ENCODE measurements at places on chromosomes 12 and 14. TPM values are rescaled to one million over a fixed set of nuclear protein-coding genes. Genes with fewer than 3 reads are reported as not detected.

GRCh38 chr14:63045612-63046320 is 508 bp upstream of the KCNH5 start:
- peak; percentile 39 for DNase-seq

- DNase-seq = no peak
Observed at GRCh38 chr14:32102152-32102787, 25.2 kb downstream of the ARHGAP5 start.

- peak; percentile 37 for DNase-seq
Observed at GRCh38 chr12:106138357-106138632, 459 bp downstream of the NUAK1 start.

GRCh38 chr12:122190842-122191668 is 8.1 kb downstream of the LRRC43 start:
- peak; percentile 58 for DNase-seq

GRCh38 chr12:27207615-27208413 is 36.3 kb upstream of the STK38L start:
- DNase-seq = no peak

DNA sequence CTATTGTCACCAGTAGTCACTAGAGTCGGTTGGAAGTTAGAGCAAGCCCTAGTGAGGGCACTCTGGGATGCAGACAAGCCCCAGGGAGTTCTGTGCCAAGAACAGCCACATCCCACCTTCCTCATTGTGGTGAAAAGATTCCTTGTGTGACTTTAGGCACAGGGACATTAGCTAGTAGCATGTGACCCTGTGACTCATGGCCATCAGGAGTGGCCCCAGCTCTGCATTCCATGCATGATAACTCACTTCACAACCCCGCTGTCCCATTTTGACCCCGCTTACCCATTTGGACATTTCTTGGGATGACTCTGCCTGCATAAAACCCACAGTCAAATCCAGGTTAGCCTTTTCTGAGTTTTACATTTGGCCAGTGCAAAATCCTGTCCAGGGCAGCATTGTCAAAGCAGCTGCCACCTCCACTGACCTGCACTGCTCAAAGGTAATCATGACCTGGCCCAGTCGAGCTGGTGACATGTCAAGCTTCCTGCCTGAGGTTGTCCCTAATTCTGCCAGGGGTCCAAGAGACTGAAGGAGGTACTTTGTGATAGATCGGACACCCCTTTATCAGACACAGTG is 430.5 kb downstream of the DPF3 start:
- DNase-seq = no peak

- DNase-seq = no peak
Observed at GRCh38 chr12:54040148-54040494, 7.3 kb downstream of the HOXC5 start.

- no peak for DNase-seq
Observed at GRCh38 chr12:128991716-128992115, 138.4 kb downstream of the GLT1D1 start.

DNA sequence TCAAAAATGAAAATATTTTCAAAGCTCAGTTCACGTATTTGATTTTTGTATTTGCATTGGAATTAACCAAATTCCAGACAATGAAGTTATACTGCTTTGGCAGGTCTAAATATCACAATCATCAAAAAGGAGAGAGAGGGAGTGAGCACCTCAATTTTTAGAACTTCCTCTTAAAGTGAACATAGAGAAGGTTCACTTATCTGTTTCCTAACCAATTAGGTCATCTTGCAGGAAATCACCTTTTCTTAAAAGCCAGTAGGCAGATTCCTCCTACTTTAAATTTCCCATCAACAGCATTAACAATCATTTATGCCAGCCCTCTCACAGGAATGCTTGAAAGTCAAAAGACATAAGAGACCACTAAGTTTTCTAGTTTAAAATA is 388.7 kb downstream of the ZFP36L1 start:
- DNase-seq = no peak

GRCh38 chr12:30996255-30996654 is 69.7 kb downstream of the TSPAN11 start:
- no peak for DNase-seq

GRCh38 chr14:27528328-27528727 is 930.5 kb upstream of the NOVA1 start:
- peak; percentile 19 for DNase-seq

DNA sequence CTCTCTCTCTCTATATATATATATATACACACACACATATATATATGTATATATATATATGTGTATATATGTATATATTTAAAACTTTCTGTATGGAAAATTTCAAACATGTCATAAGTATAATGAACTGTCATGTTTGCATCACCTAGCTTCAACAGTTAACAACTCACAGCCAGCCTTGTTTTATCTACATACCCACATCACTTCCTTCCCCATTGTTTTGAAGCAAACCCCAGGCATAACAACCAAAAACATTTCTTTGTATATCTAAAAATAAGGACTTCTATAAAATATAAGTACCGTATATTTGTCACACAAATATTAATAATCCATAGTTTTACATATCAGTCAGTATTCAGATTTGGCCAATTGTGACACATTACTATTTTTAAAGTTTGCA is 57.4 kb downstream of the PAPOLA start:
- no peak for DNase-seq

- no peak for DNase-seq
Observed at GRCh38 chr12:74537126-74537706, 419 bp upstream of the ATXN7L3B start.

GRCh38 chr12:101838628-101839323 is 8.0 kb upstream of the GNPTAB start:
- DNase-seq = no peak

DNA sequence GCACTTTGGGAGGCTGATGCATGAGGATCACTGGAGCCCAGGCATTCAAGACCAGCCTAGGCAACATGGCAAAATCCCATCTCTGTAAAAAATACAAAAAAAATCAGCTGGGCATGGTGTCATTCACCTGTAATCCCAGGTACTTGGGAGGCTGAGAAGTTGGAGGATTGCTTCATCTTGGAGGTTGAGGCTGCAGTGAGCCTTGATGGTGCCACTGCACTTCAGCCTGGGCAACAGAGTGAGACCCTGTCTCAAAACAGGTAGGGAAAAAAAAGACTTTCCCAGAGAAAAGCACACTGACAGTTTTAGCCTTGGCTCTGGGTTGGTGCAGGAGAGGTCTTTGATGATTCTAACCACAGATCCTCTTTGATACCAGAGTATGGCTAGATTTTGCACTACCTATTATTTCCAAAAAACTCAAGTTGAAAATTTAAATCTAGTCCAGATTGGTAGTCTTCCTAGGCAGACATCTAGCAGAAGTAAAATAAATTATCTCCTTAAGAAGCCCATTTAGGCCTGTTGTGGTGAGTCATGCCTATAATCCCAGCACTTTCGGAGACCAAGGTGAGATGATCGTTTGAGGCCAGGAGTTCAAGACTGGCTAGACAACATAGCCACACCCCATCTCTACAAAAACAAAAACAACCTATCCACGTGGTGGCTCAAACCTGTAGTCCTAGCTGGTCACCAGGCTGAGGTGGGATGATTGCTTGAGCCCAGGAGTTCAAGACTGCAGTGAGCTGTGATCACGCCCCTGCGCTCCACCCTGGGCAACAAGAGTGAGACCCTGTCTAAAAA is 18.6 kb downstream of the LARP4 start:
- no peak for DNase-seq

DNA sequence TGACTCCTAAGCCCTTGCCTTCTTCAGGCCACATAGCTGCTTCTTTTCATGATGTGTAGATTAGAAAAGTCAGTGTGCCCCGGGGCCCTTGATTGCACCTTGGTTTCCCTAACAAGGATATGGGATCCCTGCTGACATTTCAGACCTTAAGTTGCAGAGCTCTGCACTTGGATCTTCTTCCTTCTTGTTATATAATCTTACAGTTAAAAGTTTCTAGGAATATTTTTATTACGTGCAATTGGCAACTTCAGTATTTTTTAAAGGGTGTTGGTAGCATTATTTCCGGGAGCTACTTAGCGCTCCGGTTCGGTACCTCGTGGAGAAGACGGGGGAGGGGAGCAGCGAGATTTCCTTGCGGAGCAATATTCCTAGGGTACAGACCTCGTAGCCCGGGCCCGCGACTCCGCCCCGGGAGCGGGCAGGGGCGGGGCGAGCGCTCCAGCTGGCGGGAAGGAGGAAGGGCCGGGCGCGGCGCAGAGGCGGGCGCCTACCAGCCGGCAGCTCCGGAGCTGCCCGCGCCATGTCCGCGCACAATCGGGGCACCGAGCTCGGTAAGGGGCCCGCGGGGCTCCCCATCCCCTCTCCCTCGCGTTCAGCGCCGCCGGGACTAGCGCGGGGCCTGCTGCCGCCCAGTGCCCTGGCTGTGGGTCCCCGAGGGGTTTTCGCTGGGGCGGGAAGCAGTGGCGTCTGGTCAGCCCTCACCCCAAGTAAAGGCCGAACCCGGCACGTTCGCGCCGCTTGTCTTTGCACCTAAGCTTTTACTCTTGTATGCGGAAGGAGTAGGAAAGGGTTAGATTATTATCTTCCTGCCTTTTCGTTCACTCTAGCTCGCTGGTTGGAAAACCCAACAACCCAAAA is at the start of gene DERA:
TSS of gene DERA (plus strand) at position 469 of the 858 bp plus-strand sequence. CDS start at position 521, 52 bp downstream.
- DNase-seq = peak; percentile 92

DNA sequence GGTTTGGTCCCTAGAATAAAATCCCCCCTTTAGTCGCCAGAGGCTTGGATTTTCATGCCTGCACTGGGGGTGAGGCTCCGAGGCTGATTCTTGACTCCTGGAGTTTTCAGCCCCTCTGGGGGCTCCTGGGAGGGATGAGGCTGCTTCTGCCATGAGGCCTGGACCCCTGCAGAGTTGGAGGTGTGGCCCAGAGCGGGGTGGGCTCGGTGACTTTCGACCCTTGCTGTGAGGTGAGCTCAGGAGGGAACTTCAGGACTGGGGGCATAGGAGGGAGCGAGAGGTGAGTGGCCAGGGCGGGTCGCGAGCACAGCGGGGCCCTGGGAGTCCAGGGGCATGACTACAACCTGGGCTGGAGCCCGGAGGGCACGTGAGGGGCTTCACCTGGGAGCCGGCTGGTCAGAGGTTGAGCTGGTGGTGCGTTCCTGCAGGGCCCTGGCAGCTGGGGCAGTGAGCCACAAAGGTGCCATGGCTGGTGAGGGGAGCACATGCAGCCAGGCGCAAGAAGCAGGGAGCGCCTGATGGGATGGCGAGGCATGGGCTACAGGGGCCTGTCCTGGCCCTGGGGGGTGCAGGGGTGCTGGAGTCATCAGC is 168.2 kb downstream of the KIF26A start:
- DNase-seq = no peak

TDRD9 gene
- 0.46 TPM for polyA plus RNA-seq

MIP gene
- 0.24 TPM for polyA plus RNA-seq

KLHL33 gene
- 0.64 TPM for polyA plus RNA-seq

SLC17A8 gene
- 1.5 TPM for polyA plus RNA-seq

DUSP16 gene
- polyA plus RNA-seq = 51.7 TPM

BBS10 gene
- 12.6 TPM for polyA plus RNA-seq

Data from large intestine (tissue), 12 donors.